Activated CD4-positive, alpha-beta memory T cell treated with anti-CD3 and anti-CD28 coated beads for 36 hours (primary cell): ENCODE measurements at places on chromosomes 5 and 9.
A peak's percentile ranks its signal among the peaks of the same experiment; 100 is the strongest.

DNA sequence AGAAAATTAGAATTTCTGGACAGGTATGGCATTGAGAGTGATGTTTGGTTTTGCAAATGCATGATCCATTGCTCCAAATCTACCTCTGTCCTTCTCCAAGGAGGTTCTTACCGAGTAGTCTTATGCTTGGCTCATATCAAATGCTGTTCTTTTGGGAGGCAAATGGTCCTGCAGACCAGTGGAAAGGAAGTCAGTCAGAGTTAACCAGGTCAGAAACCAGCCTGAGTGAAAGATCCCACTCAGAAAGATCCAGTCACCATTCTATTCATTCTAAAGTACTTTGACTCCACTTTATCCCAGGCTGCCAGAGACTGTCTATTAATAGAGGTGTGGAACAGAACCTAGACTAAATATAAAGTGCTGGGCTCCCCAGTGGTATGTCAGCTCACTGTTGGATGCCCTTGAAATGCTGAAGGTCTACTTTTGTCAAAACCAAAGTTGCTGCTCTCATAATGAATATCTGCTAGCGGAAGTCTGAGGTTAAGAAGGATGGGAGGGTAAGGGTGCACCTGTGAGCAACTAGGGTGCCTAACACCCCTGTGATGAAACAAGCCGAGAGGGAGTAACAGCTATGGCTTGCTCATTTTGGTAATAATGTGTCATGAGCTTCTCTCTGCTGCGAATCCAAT lies 302.2 kb downstream of the ZNF608 start:
- no peaks in the 10 kb centered on the region for H3K27me3 ChIP-seq
- no peak for DNase-seq
- no peak overlapping the region for H3K4me3 ChIP-seq

GRCh38 chr5:175219366-175219765 lies 224.6 kb downstream of the DRD1 start:
- no peak overlapping the region for H3K27ac ChIP-seq
- no peaks in the 10 kb centered on the region for H3K4me1 ChIP-seq
- DNase-seq = no peak
- H3K4me3 ChIP-seq = no peak overlapping the region

- H3K27ac ChIP-seq = no peak overlapping the region
- no peak overlapping the region for H3K4me3 ChIP-seq
- no peaks in the 10 kb centered on the region for H3K27me3 ChIP-seq
These were observed 275.6 kb downstream of the KDM4C start for GRCh38 chr9:7033076-7034045.

GRCh38 chr5:39190311-39191102 lies 28.9 kb downstream of the FYB1 start:
- H3K27me3 ChIP-seq = no peaks in the 10 kb centered on the region
- H3K27ac ChIP-seq = peak overlapping the region; percentile 92
- peaks cover 83% of the 10 kb centered on the region for H3K4me1 ChIP-seq

DNA sequence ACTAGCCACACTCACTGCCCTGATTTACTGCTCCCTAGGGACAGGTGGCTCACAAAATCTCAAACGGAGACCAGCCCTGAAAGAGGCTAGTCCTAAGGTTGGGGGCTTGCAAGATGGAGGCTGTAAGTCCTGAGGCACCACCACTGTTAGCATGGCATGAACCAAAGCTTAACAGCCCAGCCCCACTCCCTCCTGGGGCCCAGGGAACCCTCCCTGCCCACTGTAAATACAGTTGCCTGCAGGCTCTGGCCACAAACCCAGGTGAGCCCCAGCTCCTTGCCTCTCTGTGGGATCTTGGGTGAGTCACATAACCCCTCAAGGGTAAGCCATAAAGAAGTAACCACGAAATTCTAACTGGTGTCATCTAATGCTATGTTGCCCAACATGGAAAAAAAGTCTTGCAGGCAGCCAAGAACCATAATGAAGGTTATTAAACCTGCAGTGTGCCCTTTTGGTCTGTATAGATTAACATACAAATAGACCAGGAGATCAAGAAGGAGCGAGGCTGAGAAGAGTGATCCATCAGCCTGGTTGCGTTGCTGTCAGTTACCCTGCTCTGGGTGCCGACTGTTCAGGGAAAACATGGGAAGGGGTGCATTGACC lies 1.7 kb upstream of the POMT1 start:
- peak overlapping the region; percentile 55 for H3K4me3 ChIP-seq
- peaks cover 7% of the 10 kb centered on the region for H3K36me3 ChIP-seq
- H3K27me3 ChIP-seq = no peaks in the 10 kb centered on the region
- peak overlapping the region; percentile 87 for H3K27ac ChIP-seq

GRCh38 chr5:82397741-82398320 lies 119.7 kb upstream of the RPS23 start:
- H3K27ac ChIP-seq = no peak overlapping the region
- no peaks in the 10 kb centered on the region for H3K4me1 ChIP-seq
- H3K4me3 ChIP-seq = no peak overlapping the region

DNA sequence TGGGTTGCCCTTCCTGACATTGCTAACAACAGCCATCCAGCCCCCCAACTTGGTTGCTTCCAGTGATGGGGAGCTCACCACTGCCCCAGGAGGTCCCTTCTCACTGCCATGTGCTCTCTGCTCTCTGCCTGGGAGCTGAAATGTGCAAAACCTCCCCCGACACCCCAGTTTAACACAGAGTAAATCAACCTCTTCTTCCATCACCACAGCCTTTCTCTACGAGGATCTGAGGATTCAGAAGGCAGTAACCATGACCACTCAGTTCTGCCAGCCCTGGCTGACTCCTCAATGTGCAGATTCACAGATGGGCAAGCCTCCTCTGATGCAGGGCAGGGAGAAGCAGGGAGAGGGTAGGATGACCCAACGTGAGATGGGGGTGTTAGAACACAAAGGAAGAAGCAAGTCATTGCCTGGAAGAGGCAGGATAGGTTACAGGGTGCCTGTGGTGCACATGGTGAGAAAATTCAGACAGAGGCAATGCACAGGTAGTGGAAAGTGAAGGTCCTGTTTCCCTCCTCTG lies 185.0 kb downstream of the DAB2IP start:
- no peak overlapping the region for H3K27ac ChIP-seq
- H3K36me3 ChIP-seq = no peaks in the 10 kb centered on the region
- H3K4me3 ChIP-seq = no peak overlapping the region
- H3K4me1 ChIP-seq = peaks cover 11% of the 10 kb centered on the region
- peaks cover 2% of the 10 kb centered on the region for H3K27me3 ChIP-seq

DNA sequence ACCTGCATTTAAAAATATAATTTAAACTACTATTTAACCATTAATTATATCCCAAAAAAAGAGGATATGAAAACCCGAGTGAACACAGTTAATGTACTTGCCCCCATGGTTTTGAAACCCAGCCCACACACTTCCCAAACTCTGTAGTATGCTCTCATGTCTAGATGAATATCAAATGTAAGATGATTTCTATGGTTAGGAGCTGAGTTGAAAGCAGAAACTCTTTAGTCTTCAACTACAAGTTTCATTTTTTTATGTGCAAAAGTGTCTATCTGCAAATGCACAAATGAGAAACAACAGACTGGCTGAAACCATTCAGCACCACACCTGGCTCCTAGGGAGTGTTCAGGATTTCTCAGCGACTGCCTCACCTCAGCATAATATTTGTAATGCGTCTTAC lies 183.3 kb downstream of the SEMA5A start:
- DNase-seq = no peak
- no peaks in the 10 kb centered on the region for H3K27me3 ChIP-seq
- no peak overlapping the region for H3K27ac ChIP-seq
- H3K4me1 ChIP-seq = peaks cover 19% of the 10 kb centered on the region
- no peaks in the 10 kb centered on the region for H3K36me3 ChIP-seq
- H3K4me3 ChIP-seq = no peak overlapping the region

- no peaks in the 10 kb centered on the region for H3K36me3 ChIP-seq
- no peak overlapping the region for H3K4me3 ChIP-seq
- no peaks in the 10 kb centered on the region for H3K4me1 ChIP-seq
- no peak for DNase-seq
- H3K27me3 ChIP-seq = peaks cover 3% of the 10 kb centered on the region
These were observed 5.8 kb downstream of the DCANP1 start for GRCh38 chr5:135441350-135441831.

GRCh38 chr5:132836852-132837251 lies 6.4 kb upstream of the SHROOM1 start:
- no peak overlapping the region for H3K27ac ChIP-seq
- no peaks in the 10 kb centered on the region for H3K4me1 ChIP-seq
- no peaks in the 10 kb centered on the region for H3K36me3 ChIP-seq
- no peak for DNase-seq
- H3K4me3 ChIP-seq = no peak overlapping the region
- H3K27me3 ChIP-seq = peaks cover 2% of the 10 kb centered on the region

- DNase-seq = no peak
- peaks cover 80% of the 10 kb centered on the region for H3K4me1 ChIP-seq
- H3K27ac ChIP-seq = peak overlapping the region; percentile 90
These were observed 23.4 kb downstream of the AKNA start for GRCh38 chr9:114364134-114365041.

GRCh38 chr5:77768978-77769377 lies 7.2 kb downstream of the TBCA start:
- no peak overlapping the region for H3K4me3 ChIP-seq
- DNase-seq = no peak
- no peaks in the 10 kb centered on the region for H3K27me3 ChIP-seq
- peaks cover 59% of the 10 kb centered on the region for H3K4me1 ChIP-seq

- no peak overlapping the region for H3K4me3 ChIP-seq
- no peaks in the 10 kb centered on the region for H3K4me1 ChIP-seq
These were observed 40.2 kb upstream of the PTPN3 start for GRCh38 chr9:109538346-109538745.

- peaks cover 8% of the 10 kb centered on the region for H3K4me1 ChIP-seq
- no peaks in the 10 kb centered on the region for H3K36me3 ChIP-seq
- H3K27ac ChIP-seq = peak overlapping the region; percentile 76
These were observed 440.4 kb downstream of the DMRT2 start for GRCh38 chr9:1490341-1491232.

GRCh38 chr5:132979367-132979940 lies 16.0 kb upstream of the AFF4 start:
- H3K4me1 ChIP-seq = no peaks in the 10 kb centered on the region
- DNase-seq = no peak
- no peak overlapping the region for H3K27ac ChIP-seq
- H3K27me3 ChIP-seq = no peaks in the 10 kb centered on the region

GRCh38 chr9:34500623-34501267 lies 22.0 kb downstream of the ENHO start:
- H3K27me3 ChIP-seq = no peaks in the 10 kb centered on the region
- peak; percentile 89 for DNase-seq
- peaks cover 14% of the 10 kb centered on the region for H3K4me1 ChIP-seq
- H3K36me3 ChIP-seq = no peaks in the 10 kb centered on the region
- no peak overlapping the region for H3K4me3 ChIP-seq
- H3K27ac ChIP-seq = no peak overlapping the region

GRCh38 chr5:161064297-161064696 lies 212.3 kb upstream of the ATP10B start:
- no peaks in the 10 kb centered on the region for H3K36me3 ChIP-seq
- H3K4me1 ChIP-seq = no peaks in the 10 kb centered on the region
- peaks cover 1% of the 10 kb centered on the region for H3K27me3 ChIP-seq
- H3K4me3 ChIP-seq = no peak overlapping the region
- H3K27ac ChIP-seq = no peak overlapping the region
- no peak for DNase-seq

- no peak overlapping the region for H3K4me3 ChIP-seq
- DNase-seq = no peak
- no peak overlapping the region for H3K27ac ChIP-seq
- no peaks in the 10 kb centered on the region for H3K36me3 ChIP-seq
These were observed 50.4 kb downstream of the ZNF474 start for GRCh38 chr5:122179701-122180100.

- DNase-seq = peak; percentile 72
- no peak overlapping the region for H3K4me3 ChIP-seq
- H3K27ac ChIP-seq = no peak overlapping the region
- H3K4me1 ChIP-seq = peaks cover 17% of the 10 kb centered on the region
- no peaks in the 10 kb centered on the region for H3K36me3 ChIP-seq
- H3K27me3 ChIP-seq = no peaks in the 10 kb centered on the region
These were observed 135.4 kb downstream of the WDR41 start for GRCh38 chr5:77356740-77357139.

DNA sequence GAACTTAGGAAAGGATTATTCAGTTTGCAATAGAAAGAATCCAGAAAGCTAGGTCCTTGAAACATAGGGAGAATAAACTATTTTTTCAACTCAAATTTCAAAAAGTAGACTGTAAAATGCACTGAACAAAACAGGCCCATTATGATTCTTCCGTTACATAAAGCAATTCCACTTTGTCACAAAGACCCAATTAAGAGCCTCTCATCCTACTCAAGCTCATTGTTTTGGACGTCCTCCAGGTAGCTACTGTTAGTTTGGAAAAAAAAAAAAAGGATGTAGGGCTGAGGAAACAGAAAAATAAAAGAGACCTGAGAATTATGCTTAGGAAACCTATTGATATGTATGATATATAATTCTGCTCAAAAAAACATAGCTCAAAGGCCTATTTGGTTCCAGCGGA lies 74.0 kb downstream of the DIRAS2 start:
- no peaks in the 10 kb centered on the region for H3K4me1 ChIP-seq
- H3K27ac ChIP-seq = no peak overlapping the region
- no peaks in the 10 kb centered on the region for H3K36me3 ChIP-seq
- H3K4me3 ChIP-seq = no peak overlapping the region

- no peaks in the 10 kb centered on the region for H3K4me1 ChIP-seq
- no peak overlapping the region for H3K27ac ChIP-seq
- peak; percentile 55 for DNase-seq
- no peaks in the 10 kb centered on the region for H3K27me3 ChIP-seq
These were observed 15.5 kb upstream of the HSD17B3 start for GRCh38 chr9:96317335-96317980.

GRCh38 chr9:108469654-108470053 lies 386.1 kb downstream of the ACTL7B start:
- no peaks in the 10 kb centered on the region for H3K27me3 ChIP-seq
- H3K36me3 ChIP-seq = no peaks in the 10 kb centered on the region
- DNase-seq = no peak
- H3K27ac ChIP-seq = no peak overlapping the region
- H3K4me1 ChIP-seq = no peaks in the 10 kb centered on the region
